NCI-H446 treated with DMSO at 0.1 percent for 48 hours (cell line): ENCODE measurements at places on chromosomes 2 and 18.

DNA sequence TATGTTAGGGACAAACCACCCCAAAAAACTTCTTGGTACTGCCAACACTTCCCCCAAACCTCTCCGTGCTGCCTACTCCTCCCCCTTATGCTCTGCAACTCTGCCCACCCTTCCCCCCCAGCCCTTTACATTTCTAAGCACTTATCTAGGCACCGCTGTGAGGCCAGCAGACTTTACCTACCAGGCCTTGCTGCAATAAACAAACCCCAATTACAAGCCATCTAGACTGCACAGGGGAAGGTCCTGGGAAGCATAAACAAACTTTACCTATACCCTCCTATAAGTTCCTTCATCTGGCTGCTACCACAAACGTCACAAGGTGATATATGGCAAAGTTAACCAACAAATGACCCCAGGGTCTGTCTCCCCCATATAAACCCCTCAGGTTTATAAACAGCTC, 259.4 kb upstream of the GULP1 start:
- no peak for DNase-seq

GRCh38 chr18:13521418-13521817, 204.9 kb downstream of the FAM210A start:
- no peak for DNase-seq

- no peak for DNase-seq
Measured at GRCh38 chr2:103138123-103138901, 376.5 kb downstream of the TMEM182 start.

GRCh38 chr2:66495788-66496640, 61.1 kb downstream of the MEIS1 start:
- DNase-seq, result peak; percentile 70

DNA sequence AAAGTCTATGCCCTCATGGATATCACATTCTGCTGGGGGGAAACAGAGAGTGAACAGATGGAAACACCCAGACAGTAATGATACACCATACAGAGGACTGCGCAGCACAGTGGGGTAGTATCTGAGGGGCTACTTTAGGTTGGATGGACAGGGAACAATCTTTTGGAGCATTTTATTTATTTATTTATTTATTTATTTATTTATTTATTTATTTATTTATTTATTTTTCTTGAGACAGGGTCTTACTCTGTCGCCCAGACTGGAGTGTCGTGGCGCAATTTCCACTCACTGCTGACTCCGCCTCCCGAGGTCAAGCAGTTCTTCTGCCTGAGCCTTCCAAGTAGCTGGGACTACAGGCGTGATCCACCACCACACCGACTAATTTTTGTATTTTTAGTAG, 89.2 kb downstream of the TGOLN2 start:
- no peak for DNase-seq

DNA sequence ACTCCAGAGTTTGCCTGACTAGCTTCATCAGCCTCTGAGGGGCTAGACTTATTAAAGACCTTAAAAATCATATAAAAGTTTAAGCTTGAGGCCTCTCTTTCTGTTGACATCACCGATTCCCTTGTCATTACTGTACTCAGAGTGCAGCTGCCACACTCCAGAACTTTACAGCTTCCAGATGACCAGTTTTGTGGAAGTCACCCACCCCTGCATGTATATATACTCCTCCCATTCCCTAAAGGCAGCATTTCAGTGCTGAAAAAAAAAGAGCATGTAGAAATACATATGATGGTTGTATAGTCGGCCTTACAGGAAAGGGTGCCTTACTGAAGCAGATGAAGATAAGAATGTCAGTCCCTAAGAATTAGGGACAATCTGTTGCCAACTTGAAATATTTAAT, 117.3 kb downstream of the FEZ2 start:
- no peak for DNase-seq

- no peak for DNase-seq
Measured at GRCh38 chr2:111117598-111118480, 2.9 kb upstream of the BCL2L11 start.

DNA sequence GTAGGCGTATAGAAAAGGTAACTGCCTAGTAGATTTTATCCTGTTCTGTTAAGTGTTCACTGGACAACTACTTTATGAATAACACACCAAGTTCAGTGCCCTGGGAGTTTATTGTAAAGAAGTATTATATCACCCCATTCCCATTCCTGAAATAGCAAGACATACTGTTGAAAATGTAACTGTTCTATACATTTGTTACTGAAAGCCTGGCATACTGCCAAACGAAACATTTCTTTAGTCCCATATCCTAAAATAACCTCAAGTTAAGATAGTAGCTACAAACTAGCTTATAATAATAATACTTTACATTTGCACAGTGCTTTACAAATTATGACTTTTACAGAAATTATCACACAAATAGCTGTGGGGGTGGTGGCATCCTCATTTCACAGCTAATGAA, 25.1 kb downstream of the SPDYA start:
- DNase-seq, result no peak

GRCh38 chr18:34947711-34948125, 93.5 kb upstream of the MAPRE2 start:
- DNase-seq, result no peak

DNA sequence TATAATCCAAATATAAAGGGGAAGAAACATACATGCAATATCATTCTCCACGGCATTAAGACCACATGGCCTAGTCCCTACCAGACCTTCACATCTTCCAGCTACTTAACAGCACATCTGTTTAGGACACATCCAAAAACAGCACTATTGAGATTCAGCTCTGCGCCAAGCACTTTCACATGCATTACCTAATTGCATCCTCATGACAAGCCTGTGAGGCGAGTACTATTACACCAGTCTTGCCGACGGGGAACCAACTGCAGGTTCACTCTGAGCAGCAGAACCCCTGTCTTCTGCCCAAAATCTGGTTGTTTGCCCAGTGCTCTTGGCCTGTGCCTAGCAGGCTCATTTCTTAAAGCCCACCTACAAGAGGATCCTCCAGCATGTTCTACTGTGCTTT, 66.7 kb downstream of the AAK1 start:
- no peak for DNase-seq

DNA sequence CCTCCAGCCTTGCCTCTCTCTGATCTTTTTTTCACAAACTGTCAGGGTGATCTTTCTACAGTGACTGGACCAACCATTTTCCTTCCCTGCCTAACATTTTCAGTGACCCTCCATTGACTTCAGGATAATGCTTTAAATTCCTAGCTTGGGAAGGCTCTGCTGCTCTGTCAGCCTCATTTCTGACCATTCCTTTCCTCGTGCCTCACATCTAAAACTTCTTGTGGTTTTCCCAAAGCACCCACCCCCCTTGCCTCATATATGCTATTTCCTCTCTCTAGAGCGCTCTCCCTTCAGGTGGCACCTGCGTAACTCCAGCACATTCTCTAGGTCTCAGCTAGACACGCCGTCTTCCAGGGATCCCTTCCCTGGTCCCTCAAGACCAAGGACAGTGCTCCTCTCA, 37.2 kb downstream of the DRC1 start:
- no peak for DNase-seq

DNA sequence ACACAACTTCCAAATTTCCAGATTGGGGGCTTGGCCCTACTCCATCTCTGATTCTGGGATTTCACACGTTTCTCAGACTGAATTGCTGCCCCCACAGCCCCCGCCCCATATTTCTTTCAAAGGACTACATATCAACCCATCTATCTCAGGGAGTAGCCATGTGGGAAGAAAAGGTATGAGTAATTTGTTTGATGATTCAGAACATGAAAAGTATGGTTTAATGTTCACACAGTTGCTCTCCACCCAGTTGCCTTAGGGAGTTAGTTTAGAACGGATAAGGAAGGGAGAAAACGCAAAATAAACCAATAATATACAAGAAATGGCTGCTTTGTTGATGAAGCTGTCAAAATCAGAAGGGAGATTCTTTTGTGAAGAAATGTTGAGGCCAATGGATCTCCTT, 145.1 kb downstream of the PIEZO2 start:
- no peak for DNase-seq

DNA sequence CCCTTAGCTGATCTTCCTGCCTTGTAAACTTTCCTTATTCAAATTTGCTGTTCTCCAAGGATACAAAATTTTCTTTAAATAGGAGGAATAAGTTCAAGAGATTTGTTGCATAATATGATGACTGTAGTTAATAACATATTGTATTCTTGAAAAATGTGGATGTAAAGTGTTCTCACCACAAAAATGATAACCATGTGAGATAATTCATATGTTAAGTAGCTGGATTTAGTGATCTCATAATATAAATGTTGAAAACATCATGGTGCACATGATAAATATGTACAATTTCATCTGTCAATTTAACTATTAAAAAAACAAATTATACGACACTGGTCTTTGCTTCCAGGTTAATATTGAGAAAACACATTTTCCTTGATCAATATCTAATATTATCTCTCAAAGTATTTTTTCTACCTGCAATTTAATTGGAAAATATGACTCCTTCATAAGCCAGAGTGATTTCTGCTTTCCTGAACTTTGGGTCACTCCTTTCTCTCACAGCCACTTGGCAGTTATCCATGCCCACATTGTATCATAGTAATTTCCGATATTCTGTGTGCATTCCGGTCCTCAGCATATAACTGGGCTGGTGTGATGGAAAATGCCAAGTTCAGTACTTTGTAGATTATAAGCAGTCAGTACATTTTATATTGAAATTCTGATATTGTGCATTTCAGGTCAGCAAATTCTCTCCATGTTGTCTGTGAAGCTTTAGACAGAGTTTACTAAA, 152.6 kb downstream of the GULP1 start:
- DNase-seq, result no peak

- no peak for DNase-seq
Measured at GRCh38 chr18:27017901-27018500, 152.5 kb upstream of the AQP4 start.

- no peak for DNase-seq
Measured at GRCh38 chr18:23106575-23106974, 28.7 kb upstream of the CABLES1 start.

- no peak for DNase-seq
Measured at GRCh38 chr18:39345321-39345720, 1779.7 kb upstream of the CELF4 start.

- DNase-seq, result no peak
Measured at GRCh38 chr2:66528974-66529724, 94.2 kb downstream of the MEIS1 start.

GRCh38 chr2:239222706-239223309, 178.0 kb downstream of the HDAC4 start:
- DNase-seq, result no peak

GRCh38 chr2:18446715-18447114, 113.7 kb downstream of the RDH14 start:
- DNase-seq, result no peak

DNA sequence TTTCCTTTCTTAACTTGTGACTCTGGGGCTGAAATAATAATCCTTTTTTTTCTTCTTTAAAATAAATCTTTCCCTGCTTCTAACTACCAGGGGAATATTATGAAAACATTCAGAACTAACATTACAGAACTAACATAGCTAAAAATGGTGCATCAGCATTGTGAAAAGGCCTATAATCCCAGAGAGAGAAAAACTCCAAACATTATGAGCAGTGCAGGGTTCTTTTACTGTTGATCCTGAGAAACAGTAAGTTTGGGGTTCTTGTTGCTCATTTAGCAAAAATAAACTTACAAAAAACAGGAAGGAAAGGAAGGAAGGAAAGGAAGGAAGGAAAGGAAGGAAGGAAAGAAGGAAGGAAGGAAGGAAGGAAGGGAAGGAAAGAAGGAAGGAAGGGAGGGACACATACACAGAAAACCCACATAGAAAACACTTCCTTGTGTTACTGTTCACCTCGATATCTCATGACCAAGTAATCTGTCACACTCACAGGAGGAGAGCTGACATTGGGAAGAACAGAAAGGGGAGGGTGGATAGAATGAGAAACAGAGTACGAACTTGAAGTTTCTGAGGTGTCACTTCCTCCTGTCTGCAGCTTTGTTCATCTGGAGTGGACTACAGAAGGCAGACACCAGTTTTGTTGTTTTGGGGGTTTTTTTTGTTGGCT, 18.4 kb upstream of the PIK3C3 start:
- no peak for DNase-seq

- no peak for DNase-seq
Measured at GRCh38 chr2:80078290-80079036, 226.1 kb downstream of the LRRTM1 start.

DNA sequence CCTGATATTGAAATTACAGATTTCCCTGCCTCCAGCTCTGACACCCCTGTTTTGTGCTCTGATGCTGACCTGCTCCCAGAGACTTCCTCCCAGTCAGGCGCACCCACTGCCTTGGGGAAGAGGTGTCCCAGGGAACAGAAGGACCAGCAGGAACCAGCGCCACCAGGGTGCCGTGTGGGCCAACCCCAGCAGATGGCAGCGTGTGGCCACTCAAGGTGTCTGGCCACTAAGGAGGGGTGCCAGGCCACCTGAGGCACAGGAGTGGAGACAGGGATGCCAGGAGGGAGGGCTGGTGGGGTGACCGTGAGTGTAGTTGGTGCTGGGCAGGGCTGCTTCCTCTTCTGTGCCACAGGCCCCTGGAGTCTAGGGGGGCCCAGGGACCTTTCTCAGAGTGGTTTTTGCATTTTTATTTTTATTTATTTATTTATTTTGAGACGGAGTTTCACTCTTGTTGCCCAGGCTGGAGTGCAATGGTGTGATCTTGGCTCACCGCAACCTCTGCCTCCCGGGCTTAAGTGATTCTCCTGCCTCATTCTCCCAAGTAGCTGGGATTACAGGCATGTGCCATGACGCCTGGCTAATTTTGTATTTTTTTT, 56.0 kb downstream of the TEX44 start:
- no peak for DNase-seq

DNA sequence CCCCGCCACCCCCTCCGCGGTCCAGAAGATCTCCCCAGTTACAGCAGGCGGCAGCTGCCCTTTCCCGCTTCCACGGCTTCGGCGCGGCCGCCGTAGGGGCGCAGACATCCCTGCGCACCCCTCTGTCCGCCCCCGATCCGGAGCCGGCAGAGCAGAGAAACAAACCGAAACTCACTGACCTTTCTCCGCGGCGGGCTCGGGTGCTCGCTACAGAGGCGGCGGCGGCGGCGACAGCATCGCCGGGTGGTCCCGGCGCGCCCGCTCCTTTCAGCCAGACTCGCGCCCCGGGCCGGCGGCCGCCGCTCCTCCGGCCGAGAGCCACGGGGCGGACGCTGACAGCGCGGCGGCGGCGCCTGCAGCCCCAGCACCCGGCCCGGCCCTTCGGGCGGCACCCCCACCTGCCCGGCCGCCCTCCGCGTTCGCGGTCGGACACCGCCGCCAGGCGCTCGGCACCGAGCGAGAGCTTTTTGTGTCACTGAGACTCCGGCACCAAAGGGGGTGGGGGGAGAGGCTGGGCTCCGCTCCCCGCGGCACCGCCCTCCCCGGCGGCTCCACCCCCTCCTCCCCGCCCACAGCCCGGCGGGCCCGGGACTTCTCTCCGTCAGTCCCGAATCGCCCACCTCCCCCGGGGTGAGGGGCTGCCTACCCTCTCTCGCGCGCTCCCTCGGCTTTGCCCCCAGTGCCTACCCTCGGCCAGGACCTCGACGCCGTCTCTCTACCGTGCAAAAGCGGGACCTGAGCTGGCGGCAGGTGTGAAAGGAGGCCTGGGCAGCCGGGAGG, 1.4 kb upstream of the RNF152 start:
- peak; percentile 46 for DNase-seq

DNA sequence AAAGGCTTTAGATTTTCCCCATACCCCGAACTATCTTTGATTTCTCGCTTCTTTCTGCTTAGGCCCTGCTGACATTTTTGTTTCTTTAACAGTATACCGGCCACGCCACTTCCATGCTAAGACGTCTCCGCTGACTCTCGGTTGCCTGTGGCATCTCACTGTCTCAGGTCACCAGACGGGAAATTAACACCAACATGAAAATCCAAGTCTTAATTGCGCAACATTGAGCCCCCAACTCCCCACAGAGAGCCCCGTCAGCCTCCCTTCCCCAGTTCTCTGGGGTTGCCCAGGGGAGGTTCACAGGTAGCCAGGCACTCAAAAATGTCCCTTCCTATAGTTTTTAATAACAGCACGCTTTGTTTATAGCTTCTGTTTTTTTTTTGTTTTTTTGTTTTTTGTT, 30.2 kb downstream of the CD8B2 start:
- no peak for DNase-seq
